ENCODE measurements at places on chromosomes 2 and 18.

GRCh38 chr2:134818321-134818720 lies 20.1 kb upstream of the ACMSD start:
- DNase-seq = no peak

- no peak for DNase-seq
These were observed 3.1 kb downstream of the MLPH start for GRCh38 chr2:237490009-237490711.

GRCh38 chr2:127675331-127676261 lies at the start of gene LIMS2:
Gene LIMS2, minus strand, starts transcription at chr2:127675530. Its CDS starts 506 bp downstream, at chr2:127675024.
- no peak for DNase-seq

GRCh38 chr18:21652073-21652472 lies 40.0 kb downstream of the SNRPD1 start:
- no peak for DNase-seq

DNA sequence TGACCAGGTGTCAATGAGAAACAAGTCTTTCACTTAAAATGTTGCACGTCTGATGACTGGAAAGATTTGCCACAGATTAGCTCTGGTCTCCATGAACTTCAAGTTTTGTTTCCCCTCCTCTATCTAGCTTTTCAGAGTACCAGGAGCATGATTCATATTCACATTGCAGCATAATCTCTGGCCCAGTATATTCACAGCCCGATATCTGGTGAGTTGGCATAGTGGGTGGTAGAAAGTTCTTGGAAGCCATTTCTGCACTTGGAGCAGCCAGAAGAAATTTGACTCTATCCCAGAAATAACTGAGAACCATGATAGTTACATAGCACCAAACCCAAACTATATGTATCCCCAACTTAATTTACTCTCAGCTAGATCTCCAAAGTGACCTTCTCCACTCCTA lies 503.9 kb downstream of the PID1 start:
- DNase-seq = no peak

- no peak for DNase-seq
These were observed 132.1 kb downstream of the SH3RF3 start for GRCh38 chr2:109260886-109261700.

DNA sequence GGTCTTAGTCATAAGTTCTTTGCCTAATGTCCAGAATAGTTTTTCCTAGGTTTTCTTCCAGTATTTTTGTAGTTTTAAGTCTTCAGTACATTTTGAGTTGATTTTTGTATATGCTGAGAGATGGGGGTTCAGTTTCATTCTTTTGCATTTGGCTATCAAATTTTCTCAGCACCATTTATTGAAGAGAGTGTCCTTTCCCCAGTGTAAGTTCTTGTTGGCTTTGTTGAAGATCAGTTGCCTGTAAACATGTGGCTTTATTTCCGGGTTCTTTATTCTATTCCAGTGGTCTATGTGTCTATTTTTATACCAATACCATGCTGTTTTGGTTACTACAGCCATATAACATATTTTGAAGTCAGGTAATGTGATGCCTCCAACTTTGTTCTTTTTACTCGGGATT lies 87.5 kb upstream of the MYCN start:
- no peak for DNase-seq

DNA sequence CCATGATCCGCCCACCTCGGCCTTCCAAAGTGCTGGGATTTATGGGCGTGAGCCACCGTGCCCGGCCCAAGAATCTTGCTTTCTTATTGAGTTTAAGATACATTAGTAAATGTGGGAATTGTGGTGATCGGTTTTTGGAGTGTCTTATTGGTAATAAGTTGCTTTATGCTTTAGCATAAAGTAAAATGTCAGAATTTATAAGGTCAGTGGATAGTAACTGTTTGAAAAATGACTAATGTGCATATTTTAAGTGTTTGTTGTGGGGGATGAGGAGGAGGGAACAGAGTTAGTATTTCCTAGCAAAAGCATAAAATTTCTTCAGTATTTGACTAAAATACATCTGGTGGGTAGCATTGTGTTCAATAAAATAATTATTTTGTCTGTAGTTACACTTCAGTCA lies 77.4 kb downstream of the SLC39A10 start:
- DNase-seq = no peak

DNA sequence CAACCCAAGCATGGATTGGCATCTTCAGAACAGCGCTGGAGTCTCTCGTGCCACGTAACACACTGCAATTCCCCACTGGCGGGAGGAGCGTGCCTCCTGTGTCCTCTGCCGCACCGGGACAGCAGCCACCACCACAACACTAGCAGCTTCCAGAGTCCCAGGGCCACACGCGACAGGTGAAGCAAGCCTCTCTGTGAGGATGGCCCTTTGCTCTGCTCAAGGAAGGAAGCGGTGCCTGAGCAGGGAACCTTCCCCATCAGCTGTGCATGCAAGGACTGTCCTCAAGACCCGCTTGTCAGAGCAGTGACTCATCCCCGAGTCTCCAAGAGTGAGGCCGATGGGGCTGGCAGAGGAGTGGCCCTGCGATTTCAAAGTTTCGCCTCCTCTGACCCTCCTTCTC lies 44.0 kb downstream of the TTC32 start:
- no peak for DNase-seq

- no peak for DNase-seq
These were observed 1269.2 kb downstream of the LRP1B start for GRCh38 chr2:140861666-140862065.

- DNase-seq = no peak
These were observed 43.1 kb upstream of the GALNT3 start for GRCh38 chr2:165837122-165837521.

DNA sequence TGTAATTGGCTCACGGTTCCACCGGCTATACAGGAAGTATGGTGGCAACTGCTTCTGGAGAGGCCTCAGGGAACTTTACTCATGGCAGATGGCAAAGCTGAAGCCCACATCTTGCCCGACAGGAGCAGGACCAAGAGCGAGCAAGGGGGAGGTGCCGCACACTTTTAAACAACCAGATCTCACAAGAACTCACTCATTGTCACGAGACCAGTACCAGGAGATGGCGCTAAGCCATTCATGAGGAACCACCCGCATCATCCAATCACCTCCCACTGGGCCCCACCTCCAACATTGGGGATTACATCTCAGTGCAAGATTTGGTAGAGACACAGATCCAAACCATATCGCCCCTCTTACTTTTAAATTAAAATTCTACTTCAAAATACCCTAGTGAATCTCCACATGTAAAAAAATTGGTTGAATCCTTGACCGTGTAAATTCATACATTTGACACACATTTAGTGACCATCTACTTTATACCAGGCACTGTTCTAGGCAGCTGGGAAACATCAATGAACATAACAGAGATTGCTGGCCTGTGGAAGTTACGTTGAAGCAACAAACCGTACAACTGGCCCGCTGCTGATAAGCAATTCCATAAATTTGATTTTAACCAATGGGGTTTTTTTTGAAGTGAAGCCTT lies 87.6 kb downstream of the ALPK2 start:
- no peak for DNase-seq

GRCh38 chr2:31266804-31267203 lies 32.9 kb downstream of the EHD3 start:
- DNase-seq = no peak

- DNase-seq = no peak
These were observed 146.5 kb downstream of the GLI2 start for GRCh38 chr2:120881981-120882788.

GRCh38 chr2:235614900-235615712 lies 121.3 kb downstream of the AGAP1 start:
- DNase-seq = no peak

- DNase-seq = no peak
These were observed 390.6 kb downstream of the ERBB4 start for GRCh38 chr2:212147921-212148513.

- DNase-seq = no peak
These were observed 102.4 kb downstream of the AOX1 start for GRCh38 chr2:200687922-200688920.

GRCh38 chr2:109239720-109240119 lies 110.7 kb downstream of the SH3RF3 start:
- DNase-seq = no peak

GRCh38 chr2:6814869-6815268 lies 50.8 kb downstream of the CMPK2 start:
- no peak for DNase-seq

DNA sequence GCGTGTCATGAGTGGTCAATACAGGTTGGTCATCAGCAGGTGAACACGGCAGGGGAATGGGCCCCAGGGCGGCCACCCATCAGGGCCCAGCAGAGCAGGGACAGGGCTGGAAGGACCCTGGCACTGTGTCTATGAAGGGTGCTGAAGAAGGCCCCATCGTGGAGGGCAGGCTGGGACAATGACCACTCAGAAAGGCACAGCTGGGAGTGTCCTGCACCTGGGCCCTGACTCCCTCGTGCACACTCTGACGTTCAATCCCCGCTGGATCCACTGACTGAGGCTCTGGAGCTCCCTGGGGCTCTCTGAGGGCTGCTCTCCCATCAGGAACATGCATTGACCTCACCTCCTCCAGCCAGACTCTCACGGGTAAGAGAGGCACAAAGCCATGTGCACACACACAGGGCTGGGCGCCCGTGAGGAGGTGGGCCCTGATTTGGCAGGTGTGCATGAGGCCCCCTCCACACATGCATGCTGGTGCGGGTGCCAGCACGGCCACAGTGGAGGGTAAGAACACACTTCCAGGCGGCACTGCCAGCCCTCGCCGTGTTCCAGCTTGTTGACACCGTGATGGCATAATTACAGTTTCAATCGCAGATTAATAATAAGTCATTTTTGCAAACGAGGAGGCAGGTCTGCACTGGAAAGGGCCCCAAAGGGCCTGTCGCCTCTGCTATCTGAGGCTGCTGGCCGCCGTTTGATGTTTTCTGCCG lies 58.5 kb downstream of the SMAD7 start:
- DNase-seq = no peak

- no peak for DNase-seq
These were observed 32.5 kb downstream of the CCDC68 start for GRCh38 chr18:54926593-54927325.

DNA sequence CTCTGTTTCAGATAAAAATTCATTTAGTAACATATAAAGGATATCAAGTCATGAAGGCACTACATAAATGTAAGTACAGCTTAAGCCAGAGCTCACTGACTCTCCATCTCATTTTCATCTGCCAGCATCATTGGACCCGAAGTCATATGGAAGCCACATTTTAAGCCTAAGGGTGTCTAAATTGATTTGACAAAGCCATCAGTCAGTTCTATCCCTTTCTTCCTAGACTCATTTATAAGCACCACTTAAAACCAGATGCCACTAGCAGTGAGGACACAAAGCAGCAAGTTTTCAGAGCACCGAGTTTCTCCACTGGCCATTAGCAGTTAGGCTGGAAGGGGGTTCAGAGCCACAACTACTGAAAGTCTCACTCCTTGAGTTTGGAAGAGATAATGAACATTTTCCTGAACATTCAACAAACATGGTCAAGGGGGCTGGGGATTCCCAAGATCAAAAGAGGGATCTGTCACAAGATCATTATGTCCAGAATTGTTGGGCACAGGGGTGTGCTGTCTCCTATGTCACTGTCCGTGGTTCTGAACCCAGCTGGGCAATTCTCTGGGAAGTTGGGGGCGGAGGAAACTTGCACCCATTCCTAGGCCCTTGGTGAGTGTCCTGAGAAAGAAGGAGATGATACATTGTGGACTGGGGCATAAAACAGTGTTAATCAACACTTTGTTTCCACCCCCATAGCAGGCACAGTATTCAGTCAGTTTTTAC lies 158.5 kb upstream of the LMAN1 start:
- DNase-seq = no peak

GRCh38 chr2:195442458-195443175 lies 214.4 kb upstream of the SLC39A10 start:
- no peak for DNase-seq

GRCh38 chr18:43159926-43160325 lies 44.4 kb upstream of the RIT2 start:
- DNase-seq = no peak

Measured in NCI-H1092 (cell line).